GM12865 (cell line): ENCODE measurements at places on chromosomes 6 and 20.

GRCh38 chr6:104477569-104477968, 382.1 kb downstream of the HACE1 start:
- DNase-seq: no peak

- DNase-seq: no peak
Observed at GRCh38 chr6:46491628-46492547, 639 bp upstream of the RCAN2 start.

GRCh38 chr6:111831408-111831807, 41.8 kb downstream of the FYN start:
- DNase-seq: no peak

GRCh38 chr6:37033255-37033654, 27.8 kb downstream of the FGD2 start:
- no peak for DNase-seq

DNA sequence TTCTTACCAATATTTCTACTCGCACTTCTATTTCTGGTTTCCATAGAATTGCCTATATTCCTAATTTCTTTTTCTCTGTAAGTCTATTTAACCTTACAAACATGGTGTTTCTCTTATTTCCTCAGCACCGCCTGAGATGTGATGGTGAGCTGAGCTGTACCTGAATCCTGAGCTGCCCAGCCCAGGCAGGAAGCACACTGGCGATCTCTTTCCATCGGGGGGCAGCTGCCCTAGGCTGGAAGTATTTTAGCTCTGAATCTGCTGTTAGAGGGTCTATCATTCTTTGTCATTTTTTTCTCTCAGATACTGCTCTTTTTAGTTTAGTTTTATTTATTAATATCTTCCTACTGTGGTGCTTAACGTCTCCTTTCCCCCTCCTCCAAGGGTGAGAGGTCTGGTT, 173.4 kb upstream of the SLC35B3 start:
- no peak for DNase-seq

DNA sequence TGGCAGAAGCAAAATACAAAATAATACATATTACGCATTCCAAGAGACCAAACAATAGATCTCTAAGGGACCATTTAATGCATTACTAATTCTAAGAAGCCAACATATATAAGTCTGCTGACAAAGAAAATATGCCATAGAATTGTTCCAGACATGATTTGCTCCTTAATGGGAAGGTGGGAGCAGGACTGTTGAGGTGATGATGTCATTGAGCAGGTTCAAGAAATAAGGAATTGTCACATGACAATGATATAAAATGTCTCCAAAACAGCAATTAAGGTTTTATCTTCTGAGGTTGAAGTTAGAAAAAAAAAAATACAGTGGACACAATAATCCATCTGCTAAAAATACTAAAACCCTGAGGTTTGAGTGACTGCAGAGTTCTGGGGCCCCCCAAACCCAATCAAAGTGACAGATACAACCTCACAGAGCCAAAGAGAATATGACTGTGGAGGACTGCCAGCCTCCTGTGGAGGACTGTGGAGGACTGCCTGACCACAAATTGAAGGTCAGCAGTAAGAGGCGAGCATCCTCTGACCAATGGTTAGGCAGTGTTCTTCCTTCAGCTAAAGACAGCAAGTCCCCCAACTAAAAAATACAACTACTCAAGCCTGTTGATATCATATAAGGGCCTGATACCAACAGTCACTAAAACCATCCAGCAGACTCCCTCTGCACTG, 39.0 kb downstream of the TOMM6 start:
- no peak for DNase-seq
